ENCODE measurements at places on chromosomes 7 and 10. TPM values are rescaled to one million over a fixed set of nuclear protein-coding genes. Genes with fewer than 3 reads are reported as not detected.

Gene GFRA1
- total RNA-seq, result 60.9 TPM

Gene PRR15
- total RNA-seq, result 3.0 TPM

Gene PNLIP
- not detected for total RNA-seq

Gene MCM7
- total RNA-seq, result 44.6 TPM

Gene ANXA8
- 7.7 TPM for total RNA-seq

All from urinary bladder (tissue), 4 donors.